ENCODE measurements at places on chromosomes 7 and 10.

DNA sequence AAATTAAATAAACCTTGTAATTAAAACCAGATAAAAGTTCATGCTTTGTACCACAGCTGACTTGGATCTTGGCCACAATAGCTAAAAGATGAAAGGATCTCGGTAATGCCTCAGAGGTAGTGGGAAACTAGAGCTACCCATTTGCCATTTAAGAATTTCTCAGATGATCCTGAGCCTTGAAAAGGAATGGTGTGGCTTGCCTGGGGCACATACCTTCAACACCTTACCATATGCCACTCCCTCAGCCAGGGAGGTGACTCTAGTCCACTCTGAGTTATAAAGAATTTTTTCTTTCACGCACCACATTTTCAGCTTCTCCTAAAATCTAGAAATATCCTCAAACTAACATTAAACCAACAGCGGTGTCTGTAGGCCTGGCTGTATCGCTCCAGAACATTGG lies 516.3 kb upstream of the TEX47 start:
- peak; percentile 6 for DNase-seq

GRCh38 chr7:137954614-137955013 lies 47.3 kb downstream of the CREB3L2 start:
- no peak for DNase-seq

- DNase-seq, result no peak
These were observed 294.7 kb downstream of the PRKG1 start for GRCh38 chr10:51368943-51369342.

- no peak for DNase-seq
These were observed 32.9 kb downstream of the CDC123 start for GRCh38 chr10:12228851-12229250.

DNA sequence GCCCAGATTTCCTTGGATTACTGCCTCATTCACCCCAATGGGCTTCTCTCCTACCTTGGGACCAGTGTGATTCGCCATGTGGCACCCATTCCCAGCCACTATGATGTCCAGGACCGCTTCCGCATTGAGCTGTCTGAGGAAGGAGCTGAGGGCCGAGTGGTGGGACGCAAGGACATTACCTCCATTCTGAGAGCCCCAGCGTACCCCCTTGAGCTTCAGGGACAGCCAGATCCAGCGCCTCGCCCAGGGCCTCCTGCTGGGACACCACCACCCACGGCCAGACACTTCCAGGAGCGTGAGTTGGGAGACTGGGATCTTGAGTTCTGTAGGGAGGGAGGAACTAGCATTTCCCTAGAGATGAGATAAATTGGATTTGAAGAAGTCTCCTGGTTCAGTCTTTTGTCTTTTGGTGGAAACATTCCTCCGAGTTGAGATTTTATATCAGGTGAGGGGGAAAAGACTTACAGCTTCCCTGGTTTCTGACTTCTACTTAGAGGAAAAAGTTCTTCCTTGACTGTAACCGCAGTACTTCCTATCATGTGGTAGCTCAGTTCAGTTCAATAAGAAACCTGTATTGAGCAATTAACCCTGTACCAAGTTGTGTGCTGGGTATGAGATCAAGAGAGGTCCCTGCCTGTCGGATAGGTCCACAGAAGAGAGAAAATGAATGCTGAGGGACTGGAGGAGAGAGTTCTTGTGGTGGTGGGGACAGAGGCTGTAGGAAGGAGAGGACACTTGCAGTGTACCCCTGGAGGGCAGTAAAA lies 1.3 kb downstream of the MOSPD3 start:
- no peak for DNase-seq

GRCh38 chr10:119251315-119251708 lies 43.9 kb downstream of the GRK5 start:
- no peak for DNase-seq

- DNase-seq, result no peak
These were observed 270.5 kb upstream of the NFE2L3 start for GRCh38 chr7:25881317-25882037.

GRCh38 chr7:41874201-41874785 lies 171.4 kb upstream of the INHBA start:
- DNase-seq, result no peak

GRCh38 chr7:69800495-69800894 lies 202.2 kb downstream of the AUTS2 start:
- DNase-seq, result no peak

DNA sequence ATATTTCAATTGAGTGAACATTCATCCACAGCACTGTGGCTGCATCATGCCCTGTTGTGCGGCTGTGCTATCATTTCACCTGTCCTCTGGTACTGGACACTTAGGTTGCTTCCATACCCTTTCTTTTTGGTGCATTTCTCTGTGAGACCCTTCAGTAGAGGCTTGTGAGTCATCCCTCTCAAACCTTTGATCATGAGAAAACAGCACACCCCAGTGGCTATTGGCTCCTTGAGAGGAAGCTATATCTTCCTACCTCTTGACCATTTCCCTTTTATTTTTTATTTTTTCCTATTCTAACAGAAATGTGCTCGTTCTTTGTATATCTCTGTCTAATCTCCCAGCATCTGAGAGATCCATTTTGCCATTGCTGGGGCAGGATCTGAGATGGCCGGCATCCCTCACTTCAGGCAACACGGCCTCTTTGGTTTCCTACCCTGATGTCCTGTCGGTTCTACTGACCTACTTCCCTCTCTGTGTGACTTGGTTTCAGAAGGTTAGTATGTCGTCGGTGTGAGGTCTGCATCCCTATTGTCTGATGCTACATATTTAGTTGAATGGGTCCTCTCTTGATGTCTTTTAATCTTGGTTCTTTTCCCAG lies 23.8 kb upstream of the PIK3AP1 start:
- DNase-seq, result no peak

GRCh38 chr10:1513221-1513620 lies 224.1 kb downstream of the ADARB2 start:
- DNase-seq, result no peak

GRCh38 chr10:48616436-48616835 lies 11.6 kb upstream of the ARHGAP22 start:
- DNase-seq, result no peak

DNA sequence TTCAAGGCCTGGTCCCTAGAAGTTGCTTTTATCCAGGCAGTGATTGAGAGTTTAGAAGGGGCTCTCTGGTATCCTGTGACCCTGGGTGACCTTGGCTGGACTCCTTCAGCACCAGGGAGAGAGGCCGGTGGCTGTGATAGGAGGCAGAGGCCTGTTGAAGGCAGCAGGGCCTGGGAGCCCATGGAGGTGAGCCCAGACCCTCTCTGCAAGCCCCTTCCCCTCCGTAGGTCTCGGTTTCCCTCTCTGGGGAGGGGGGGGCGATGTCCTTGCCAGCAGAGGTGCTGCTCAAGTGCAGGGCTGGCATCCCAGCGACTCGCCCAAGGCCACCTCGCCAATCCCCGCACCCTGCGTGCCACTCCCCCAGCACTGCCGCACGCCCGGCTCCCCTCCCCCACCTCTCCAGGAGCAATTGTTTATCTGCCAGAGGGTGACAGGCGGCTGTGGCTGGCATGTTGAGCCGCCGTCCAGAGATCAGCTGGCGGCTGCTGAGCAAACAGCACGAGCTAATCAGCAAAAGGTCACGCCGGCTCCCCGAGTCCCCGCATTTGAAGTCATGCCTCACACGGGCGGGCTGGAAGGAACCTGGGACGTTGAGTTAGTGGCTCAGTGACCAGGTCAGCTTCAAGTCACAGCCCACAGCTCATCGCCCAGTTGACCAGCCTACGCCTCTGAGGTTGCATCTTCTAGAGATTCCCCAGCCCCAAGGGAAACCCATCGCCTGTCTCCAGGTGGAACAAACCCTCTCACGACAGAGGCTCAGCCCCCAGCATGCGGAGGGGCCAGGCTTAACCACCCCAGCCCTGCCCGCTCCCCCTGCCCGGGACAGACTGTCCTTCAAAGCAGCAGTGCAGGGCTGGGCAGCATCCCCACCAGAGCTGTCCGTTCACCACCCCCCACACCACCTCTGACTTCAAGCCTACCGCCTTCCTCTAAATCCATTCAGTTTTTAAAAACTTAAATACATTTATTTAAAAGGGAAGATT lies 43.7 kb downstream of the ELFN1 start:
- no peak for DNase-seq

DNA sequence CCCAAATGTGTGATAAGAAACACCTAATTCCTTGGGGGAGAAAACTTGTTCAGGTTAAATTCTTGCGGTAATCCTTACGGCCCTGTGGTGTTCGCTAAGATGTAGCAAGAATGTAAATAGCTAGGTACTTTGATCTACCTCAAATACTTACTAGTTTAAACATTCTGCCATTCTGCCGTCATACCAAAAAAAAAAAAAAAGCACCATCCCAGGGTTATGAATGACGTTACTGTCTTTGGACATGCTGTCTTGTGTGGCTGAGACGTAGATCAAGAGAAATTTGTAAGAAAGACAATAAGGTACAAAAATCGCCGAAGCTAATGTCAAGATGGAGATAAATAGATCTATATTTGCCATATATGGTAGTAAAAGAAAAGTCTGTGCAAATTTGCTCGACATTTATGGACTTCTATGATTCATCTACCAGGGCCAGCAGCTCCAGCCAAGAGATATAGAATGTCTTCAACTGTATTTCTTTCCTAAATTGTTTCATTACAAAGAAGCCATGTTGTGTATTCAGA lies 195.6 kb downstream of the CUX1 start:
- DNase-seq, result no peak

- DNase-seq, result no peak
These were observed 329.2 kb upstream of the ZMIZ1 start for GRCh38 chr10:78739444-78740053.

DNA sequence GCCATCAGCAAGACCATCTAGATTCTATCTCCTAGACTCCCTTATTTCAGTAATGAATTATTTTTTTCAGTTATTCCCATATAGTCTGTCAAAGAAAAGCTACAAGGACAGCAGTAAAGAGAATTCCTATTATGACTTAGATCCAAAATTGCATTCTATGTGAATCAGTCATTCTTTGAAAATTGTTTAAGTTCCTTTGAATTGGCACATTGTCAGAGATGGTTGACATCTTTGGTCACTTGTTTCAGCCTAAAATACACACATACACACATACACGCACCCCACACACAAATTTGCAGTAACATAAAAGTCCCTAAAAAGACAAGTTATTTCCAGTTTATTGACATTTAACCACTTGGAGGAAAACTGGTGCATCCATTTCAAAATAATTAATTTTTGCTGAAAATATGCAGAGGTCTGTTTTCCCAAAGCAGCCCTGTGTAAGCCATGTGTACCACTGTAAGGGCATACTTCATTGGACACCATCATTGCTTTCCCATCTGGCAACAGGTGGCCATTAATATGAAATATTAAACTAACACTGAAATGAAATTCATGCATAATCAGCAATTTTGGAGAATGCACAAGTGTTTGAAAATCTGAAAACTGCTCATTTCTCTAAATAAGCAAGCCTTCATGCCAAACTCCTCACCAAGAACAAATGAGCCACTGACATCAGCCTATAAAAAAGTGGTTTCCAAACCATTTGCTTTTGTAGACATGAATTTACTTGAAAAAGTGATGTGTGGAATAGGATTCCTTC lies 121.7 kb upstream of the COL1A2 start:
- no peak for DNase-seq

- no peak for DNase-seq
These were observed 40.5 kb downstream of the ADRB1 start for GRCh38 chr10:114084215-114084614.

GRCh38 chr7:142371586-142372377 lies 113.9 kb upstream of the PRSS58 start:
- no peak for DNase-seq

- DNase-seq, result no peak
These were observed 420.3 kb downstream of the PHTF2 start for GRCh38 chr7:78218876-78219275.

DNA sequence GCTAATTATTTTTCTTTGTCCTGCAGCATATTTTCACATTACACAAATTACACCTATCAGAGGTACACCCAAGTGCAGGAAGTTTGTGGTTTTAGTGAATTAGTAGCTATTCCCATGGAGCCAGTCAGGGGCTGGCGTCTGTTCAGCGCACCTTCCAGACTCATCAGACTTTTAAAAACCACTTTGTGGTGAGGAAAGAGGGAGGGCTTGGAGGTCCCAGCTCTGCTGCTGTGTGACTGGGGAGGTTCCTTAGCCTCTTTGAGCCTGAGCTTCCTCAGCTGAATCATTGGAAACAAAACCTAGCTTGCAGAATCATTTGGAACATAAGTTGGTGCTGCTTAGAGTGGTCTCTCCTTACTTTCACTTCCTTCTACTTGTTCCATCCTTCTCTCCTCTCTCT lies 175.4 kb downstream of the SORCS3 start:
- no peak for DNase-seq

GRCh38 chr7:116290740-116291139 lies 80.4 kb downstream of the TES start:
- DNase-seq, result no peak

- no peak for DNase-seq
These were observed 20.8 kb upstream of the SFTPA2 start for GRCh38 chr10:79581044-79581443.

GRCh38 chr7:143850682-143851081 lies 51.3 kb downstream of the TCAF1 start:
- DNase-seq, result no peak

GRCh38 chr7:7122701-7123281 lies 59.6 kb upstream of the C1GALT1 start:
- no peak for DNase-seq

GRCh38 chr10:12510501-12510941 lies 161.2 kb downstream of the CAMK1D start:
- no peak for DNase-seq

GRCh38 chr7:133977409-133978274 lies 149.5 kb upstream of the LRGUK start:
- no peak for DNase-seq

DNA sequence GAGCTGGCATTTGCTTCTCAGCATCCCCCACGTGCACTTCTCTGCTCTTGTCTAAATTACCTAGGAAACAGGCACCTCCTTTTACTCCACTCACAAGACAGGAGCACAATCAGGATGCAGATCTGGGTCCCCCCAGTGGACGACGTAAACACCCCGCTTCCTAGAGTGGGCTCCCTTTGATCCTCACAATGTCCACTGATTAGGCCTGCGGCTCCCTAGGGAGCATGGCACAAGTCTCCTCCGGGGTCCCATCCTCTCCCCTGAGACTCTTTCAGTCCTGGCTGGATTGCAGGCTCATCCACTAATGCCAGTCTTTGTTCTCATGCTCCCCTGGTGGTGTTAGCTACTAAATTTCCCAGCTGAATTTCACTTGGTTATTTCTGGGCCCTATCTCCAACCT lies 98.3 kb downstream of the GLI3 start:
- DNase-seq, result no peak

DNA sequence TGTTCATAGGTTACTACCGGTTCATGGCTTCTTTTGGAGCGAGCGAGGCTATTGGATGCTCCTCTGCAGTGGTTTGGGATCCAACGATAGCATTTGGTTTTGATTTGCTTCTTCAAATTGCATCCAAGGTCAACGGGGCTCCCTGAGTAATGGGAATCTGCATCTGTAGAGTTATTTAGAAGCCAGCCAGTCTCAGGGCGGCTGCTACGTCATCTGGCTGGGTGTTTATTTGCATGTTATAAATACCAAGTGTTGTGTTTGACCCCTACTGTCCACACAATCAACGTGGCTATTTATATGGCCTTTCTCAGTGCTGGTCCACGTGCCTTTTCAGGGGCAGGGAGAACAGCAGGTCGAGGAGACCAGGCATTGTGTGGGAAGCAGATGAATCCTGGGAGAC lies 137.7 kb downstream of the PRPF18 start:
- DNase-seq, result peak; percentile 12

All from right kidney (tissue), 9 donors.